Bronchial epithelial cell (primary cell): ENCODE measurements at places on chromosomes 13 and 19. TPM values are rescaled to one million over a fixed set of nuclear protein-coding genes. Genes with fewer than 3 reads are reported as not detected.

The TMEM190 gene
- total RNA-seq = not detected in 2 replicates

The PLIN4 gene
- 4.4 and 4.7 TPM in 2 replicates for total RNA-seq

The STOML3 gene
- not detected in 2 replicates for total RNA-seq

The SERTM1 gene
- total RNA-seq = not detected in 2 replicates

The KL gene
- total RNA-seq = not detected in 2 replicates

The DAND5 gene
- total RNA-seq = not detected in 2 replicates

The SLC5A5 gene
- total RNA-seq = under 0.01 and 0.13 TPM in 2 replicates

The KLK1 gene
- total RNA-seq = not detected in 2 replicates

The MYH14 gene
- 6.8 and 44.4 TPM in 2 replicates for total RNA-seq

The POLR2I gene
- 68.2 and 107 TPM in 2 replicates for total RNA-seq

The DPF1 gene
- total RNA-seq = 0.13 TPM in 1 of 2 replicates, not detected in the other

The MYO1F gene
- under 0.01 TPM in 1 of 2 replicates, not detected in the other for total RNA-seq

The FCHO1 gene
- total RNA-seq = 0.26 and 0.90 TPM in 2 replicates

The TUBGCP3 gene
- total RNA-seq = 17.6 and 18.4 TPM in 2 replicates

The SHD gene
- total RNA-seq = not detected in 2 replicates

The GRIN3B gene
- total RNA-seq = 0.26 and 0.38 TPM in 2 replicates

The LAIR1 gene
- total RNA-seq = not detected in 2 replicates

The CALR3 gene
- 0.26 and 0.51 TPM in 2 replicates for total RNA-seq
